Activated CD8-positive, alpha-beta memory T cell treated with anti-CD3 and anti-CD28 coated beads, Interleukin-2, amount 10 ng/mL, durations not matched to agents 7 days and 5 days (primary cell): ENCODE measurements at places on chromosomes 3 and 15.

GRCh38 chr3:196272826-196273225, 14.7 kb downstream of the PCYT1A start:
- DNase-seq = no peak

DNA sequence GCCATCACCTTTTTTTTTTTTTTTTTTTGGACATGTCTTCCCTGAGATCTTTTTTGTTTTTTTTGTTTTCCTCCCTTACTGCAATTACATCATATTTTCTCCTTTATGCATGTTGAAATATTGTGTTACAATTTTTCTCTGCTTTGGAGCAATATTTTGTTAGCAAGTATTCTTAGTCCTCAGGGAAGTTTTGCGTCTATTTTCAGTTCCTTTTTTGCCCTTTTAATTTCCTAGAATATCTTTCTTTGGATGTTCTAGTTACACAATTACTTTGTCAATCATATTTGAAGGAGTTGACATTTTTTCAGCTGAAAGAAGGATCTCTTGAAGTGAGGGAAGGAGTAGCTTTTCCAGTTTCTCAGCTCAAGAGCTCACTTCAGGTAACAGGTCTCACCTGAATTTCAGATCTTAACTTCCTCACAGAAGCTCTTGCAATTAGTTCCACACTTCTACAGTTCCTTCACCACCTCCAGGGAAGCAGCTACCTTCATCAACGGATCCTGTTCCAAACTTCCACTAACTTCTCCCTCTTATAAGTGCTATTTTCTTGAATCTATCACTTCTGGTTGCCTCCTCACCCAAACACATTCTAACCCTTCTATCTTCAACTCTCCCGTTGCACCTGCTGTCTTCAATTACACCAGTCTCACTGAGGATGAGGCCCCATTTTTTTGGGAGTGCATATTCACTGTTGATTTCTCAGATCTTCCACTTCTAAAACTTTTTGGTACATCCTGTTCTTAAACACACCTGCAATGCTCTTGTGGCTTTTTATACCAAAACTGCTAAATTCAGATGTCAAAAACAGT, 57.8 kb upstream of the CPOX start:
- no peak for DNase-seq

DNA sequence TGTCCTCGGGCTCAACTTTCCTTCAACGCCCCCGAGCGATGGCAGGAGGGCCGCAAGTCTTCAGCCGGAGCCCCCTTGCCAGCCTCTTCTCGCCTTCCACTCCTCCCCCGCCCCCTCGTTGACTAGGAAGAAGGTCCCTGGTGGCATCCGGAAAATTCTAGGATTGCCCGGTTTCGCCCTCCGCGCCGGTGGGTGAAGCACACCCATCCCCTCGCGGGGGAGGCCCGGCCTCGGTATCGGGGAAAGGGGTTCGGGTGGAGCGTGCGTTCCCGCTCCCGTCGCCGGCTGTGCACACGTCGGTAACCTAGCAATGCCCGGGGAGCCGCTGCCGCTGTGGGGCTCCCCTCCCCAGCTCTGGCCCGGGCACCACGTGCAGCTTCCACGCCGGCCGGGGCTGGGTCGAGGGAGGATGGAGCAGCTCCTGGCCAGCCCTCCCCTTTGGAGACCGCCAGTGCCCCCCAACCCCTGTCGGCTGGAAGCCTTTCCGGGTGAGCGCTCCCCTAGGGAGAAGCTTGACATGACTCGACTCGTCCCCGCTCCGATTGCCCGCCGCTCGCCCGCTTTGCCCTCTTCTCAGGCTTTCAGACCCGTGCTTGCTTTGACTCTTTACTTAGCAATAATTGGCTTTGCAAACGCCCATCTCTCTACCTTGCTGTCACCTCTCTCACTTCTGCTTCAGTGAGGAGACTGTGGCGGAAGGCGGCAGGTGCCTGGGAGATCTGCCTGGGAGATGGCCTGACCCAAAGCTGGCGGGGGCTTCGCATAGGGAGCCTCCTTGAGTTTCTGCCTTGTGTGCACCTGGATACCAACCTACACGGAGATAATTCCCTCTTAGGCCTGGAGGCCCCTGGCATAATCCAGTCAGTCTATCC, 1.3 kb downstream of the CACNA1D start:
- DNase-seq = no peak

- no peak for DNase-seq
Measured at GRCh38 chr15:29685156-29686078, 136.9 kb downstream of the TJP1 start.

GRCh38 chr15:80839764-80840130, 60.6 kb downstream of the CEMIP start:
- DNase-seq = no peak

- DNase-seq = no peak
Measured at GRCh38 chr3:173743111-173743510, 345.6 kb downstream of the NLGN1 start.

GRCh38 chr3:113259196-113259595, 47.8 kb downstream of the BOC start:
- DNase-seq = no peak

DNA sequence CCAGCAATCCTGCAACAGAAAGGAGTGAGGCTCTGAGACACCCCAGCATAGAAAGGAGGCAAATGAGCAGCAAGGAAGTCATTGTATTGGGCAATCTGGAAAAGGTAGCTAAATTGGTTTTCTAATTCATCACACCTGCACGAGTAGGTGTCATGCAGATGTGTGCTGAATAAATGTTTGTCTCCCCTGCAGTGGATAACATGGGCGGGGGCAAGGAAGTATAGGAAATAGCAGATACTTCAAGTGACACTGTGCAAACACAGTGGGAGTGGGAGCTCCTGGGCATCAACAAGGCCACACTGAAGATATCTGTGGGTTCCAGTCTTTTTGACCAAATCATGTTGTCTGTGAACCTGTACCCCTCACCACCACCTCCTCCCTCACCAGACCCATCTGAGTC, 14.4 kb upstream of the HTR3E start:
- no peak for DNase-seq
